AG09319 (cell line): ENCODE measurements at places on chromosomes 1 and 21.
A peak's percentile ranks its signal among the peaks of the same experiment; 100 is the strongest.

GRCh38 chr1:57711326-57711725 lies 287.5 kb upstream of the DAB1 start:
- no peak for DNase-seq

DNA sequence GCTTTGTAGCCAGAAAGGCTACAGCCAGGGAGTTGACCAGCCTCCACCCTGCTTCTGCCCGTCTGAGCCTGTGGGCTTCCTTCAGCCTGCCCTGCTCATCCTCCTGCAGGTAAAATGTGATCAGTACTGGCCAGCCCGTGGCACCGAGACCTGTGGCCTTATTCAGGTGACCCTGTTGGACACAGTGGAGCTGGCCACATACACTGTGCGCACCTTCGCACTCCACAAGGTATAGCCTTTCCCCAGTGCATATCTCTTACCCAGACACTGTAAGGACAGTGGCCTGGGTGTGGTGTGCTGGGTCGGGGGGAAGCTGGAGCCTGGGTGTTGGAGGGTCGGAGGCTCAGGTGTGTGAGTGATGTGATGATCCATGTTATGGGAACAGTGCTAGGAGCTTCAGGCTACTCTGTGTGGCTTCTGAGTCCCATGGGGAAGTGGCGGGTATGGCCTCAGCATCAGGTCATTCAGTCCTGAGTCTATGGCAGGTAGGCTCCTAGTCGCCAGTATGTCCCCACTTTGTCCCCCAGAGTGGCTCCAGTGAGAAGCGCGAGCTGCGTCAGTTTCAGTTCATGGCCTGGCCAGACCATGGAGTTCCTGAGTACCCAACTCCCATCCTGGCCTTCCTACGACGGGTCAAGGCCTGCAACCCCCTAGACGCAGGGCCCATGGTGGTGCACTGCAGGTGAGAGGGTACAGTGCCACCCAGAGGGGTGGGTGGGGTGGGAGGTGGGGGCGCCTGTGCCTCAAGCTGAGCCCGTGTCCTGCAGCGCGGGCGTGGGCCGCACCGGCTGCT lies 31.2 kb upstream of the KDM4A start:
- no peak for DNase-seq

- peak; percentile 8 for DNase-seq
Observed at GRCh38 chr1:231724876-231725647, 98.5 kb downstream of the DISC1 start.

DNA sequence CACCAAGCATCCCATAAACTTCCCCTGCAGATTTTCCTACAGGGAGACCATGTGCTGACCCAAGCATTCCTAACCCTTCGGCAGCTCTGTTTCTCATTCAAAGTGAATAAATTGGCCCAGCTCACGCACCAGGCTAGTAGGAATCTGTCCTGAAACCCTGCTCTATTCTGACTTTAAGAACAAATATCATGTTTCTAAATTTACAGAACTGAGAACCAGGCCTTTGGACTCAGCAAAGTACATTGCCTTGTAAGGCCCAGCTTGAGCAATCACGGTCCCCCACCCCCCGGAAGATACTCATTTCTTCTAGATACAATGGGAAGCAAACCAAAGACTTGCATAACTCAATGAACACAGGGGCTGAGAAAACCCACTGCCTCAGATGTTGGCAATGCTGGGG lies 160.1 kb upstream of the NFIA start:
- DNase-seq, result no peak
